ENCODE measurements at places on chromosomes 4 and X.

DNA sequence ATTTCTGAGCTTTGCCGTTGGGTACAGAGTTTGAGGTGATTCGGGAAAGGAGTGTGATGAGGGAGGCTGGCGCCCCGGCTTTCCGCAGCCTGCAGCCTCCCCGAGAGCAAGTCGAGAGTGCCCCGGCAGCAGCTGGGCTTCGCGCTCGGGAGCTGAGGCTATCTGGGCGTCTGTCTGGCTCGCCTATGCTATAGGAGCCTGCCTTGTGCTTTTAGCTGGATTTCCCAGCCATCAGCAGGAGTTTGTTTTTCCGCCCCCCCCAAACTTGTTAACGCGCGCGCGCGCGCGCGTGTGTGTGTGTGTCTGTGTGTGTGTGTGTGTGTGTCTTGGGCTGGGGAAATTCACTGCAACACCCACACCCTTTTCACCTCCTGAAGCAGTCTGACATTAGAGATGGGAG lies 765 bp upstream of the DGKK start:
- DNase-seq, result no peak

DNA sequence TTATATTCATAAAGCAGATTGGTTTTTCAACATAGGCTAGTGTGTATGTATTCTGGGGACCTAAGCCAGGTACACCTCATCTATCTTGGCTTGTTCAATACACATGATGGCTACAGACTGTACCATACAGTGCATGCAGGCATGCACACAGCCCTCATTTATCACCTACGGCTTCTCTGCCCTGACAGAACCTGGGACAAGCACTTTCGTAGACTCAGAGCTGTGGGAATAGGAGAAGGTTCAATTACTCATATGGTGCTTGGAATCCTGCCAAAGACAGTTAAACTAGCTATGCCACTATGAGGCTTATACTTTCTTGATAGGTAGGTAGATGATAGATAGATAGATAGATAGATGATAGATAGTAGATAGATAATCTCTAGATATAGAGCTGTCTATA lies 457.2 kb downstream of the GALNTL6 start:
- peak; percentile 72 for DNase-seq

GRCh38 chr4:148216866-148217814 lies 225.1 kb downstream of the NR3C2 start:
- no peak for DNase-seq

- no peak for DNase-seq
These were observed 112.6 kb downstream of the GABRA2 start for GRCh38 chr4:46277165-46277951.

GRCh38 chr4:156999175-156999517 lies 27.5 kb upstream of the PDGFC start:
- DNase-seq, result no peak

DNA sequence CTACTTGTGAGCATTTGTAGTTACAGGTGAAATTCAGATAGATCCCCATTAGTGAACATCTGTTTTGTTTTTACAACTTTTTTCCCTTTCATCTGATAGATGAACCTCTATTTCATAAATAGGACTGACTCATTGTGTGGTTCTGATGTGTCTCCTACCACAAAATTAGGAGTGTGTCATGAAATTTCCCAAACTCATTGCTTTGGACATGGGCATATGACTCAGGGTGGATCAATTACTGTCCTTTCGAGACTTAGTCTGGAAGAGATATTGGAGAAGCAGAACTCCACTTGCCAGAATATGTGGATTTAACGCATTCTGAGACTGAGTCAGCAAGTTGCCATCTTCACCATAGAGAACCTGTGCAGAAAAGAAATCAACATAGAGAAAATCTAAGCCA lies 53.5 kb upstream of the PCDH10 start:
- DNase-seq, result no peak

GRCh38 chr4:8832113-8832915 lies 39.3 kb downstream of the HMX1 start:
- no peak for DNase-seq

- DNase-seq, result no peak
These were observed 3.1 kb downstream of the BRWD3 start for GRCh38 chrX:80806557-80806956.

DNA sequence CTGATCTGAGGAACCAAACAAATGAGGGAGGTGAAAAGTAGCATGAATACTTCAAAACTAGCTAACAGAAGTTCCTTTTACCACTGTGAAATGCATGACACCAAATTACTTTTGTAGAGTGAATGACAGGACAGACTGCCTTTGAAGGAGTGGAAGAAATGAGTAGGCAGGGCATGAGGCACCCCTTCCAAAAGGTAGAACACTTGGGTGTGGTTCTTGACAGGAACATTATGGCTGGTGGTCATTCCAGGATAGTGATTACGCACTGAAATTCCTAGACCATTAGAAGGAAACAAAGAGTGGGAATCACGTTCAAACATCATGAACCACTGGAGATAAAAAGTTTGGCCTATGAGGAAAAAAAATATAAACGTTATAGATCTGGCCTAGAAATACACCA lies 4.9 kb downstream of the HUWE1 start:
- DNase-seq, result no peak

DNA sequence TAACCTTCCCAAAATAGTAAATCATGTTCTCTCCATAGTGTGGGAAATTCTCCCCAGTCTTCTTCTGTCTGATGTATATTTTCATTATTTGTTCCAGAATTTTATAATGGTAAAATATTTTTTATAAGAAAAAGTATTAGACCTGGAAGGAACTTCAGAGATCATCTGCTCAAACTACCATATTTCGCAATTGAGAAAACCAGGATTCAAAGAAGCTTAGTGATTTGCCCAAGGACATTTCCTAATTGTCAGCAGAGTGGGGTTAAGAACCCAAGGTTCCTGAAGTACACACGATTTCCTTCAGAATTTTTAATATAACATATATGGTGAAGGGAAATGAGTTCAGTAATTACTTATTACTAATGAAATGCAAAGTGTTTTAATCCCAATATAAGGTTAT lies 24.1 kb downstream of the OCIAD1 start:
- DNase-seq, result no peak

GRCh38 chr4:165394275-165394674 lies 15.5 kb downstream of the CPE start:
- DNase-seq, result no peak

- DNase-seq, result no peak
These were observed 34.5 kb downstream of the NIPAL1 start for GRCh38 chr4:48051078-48051477.

DNA sequence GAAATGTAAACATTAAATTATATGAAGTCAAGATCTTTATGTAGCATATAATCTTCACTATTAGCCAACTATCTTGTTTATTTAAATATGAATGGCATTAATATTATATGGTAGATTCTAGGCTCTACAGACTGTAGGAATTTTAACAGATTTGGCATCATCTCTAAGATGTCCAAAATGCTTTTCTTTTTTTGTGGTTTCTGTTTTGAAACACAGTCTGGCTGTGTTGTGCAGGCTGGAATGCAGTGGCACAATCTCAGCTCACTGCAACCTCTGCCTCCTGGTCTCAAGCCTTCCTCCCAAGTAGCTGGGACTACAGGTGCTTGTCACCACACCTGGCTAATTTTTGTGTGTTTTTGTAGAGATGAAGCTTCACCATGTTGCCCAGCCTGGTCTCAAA lies 76.2 kb downstream of the ELOVL6 start:
- no peak for DNase-seq

- DNase-seq, result no peak
These were observed 328.1 kb downstream of the DCTD start for GRCh38 chr4:182589100-182589499.

GRCh38 chr4:123662827-123663226 lies 266.2 kb downstream of the SPRY1 start:
- no peak for DNase-seq

- DNase-seq, result no peak
These were observed 4.2 kb upstream of the ERVMER34-1 start for GRCh38 chr4:52755426-52755825.

- DNase-seq, result no peak
These were observed 103.5 kb upstream of the OTUD4 start for GRCh38 chr4:145283909-145284308.

DNA sequence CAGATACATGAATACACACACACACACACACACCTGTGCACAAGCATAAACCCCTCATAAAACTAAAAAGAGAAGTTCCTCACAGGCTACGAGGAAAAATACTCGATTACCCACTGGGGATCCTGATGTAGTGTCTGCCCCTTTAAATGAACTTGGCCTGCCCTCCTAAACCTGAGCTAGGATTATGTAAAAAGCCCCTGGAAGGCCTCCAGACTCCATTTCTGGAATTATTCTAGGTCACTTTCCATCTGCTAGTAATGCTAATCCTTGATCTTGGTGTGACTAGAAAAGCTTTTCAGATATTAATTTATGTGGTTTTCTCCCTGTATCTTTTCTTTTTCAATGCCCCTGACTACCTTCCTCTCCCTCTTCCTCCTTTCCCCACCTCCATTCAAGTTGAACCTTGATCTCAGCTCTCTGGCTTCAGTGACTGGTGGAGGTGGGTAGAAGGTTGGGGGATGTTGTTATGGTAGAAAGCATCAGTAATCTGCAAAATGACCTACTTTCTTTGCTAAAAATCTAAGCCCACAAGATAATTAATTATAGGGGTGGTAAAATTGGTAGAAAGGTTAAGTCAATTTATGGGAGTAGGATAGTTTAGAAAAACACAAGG lies 25.5 kb upstream of the ZNF330 start:
- DNase-seq, result no peak

DNA sequence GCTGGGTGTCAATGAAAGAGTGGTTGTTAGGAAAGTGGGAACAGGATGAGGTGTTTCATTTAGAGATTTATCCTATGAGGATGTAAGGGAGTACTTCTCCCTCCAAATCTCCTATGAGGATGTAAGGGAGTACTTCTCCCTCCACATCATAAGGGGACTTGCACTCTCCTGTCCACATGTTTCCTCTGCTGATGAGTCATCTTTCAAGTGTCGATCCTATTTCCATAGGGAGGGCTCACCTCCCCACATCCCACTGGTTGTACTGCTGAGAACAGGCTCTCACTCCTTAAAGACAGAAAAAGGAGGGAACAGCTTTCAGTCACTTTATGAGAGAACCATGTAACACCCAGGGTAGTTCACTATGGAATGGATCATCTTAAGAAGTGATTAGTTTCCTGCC lies 65.0 kb downstream of the INPP4B start:
- no peak for DNase-seq

GRCh38 chr4:67983333-67983732 lies 20.0 kb upstream of the TMPRSS11A start:
- DNase-seq, result no peak

- DNase-seq, result no peak
These were observed 71.0 kb downstream of the SNCA start for GRCh38 chr4:89765966-89766365.

DNA sequence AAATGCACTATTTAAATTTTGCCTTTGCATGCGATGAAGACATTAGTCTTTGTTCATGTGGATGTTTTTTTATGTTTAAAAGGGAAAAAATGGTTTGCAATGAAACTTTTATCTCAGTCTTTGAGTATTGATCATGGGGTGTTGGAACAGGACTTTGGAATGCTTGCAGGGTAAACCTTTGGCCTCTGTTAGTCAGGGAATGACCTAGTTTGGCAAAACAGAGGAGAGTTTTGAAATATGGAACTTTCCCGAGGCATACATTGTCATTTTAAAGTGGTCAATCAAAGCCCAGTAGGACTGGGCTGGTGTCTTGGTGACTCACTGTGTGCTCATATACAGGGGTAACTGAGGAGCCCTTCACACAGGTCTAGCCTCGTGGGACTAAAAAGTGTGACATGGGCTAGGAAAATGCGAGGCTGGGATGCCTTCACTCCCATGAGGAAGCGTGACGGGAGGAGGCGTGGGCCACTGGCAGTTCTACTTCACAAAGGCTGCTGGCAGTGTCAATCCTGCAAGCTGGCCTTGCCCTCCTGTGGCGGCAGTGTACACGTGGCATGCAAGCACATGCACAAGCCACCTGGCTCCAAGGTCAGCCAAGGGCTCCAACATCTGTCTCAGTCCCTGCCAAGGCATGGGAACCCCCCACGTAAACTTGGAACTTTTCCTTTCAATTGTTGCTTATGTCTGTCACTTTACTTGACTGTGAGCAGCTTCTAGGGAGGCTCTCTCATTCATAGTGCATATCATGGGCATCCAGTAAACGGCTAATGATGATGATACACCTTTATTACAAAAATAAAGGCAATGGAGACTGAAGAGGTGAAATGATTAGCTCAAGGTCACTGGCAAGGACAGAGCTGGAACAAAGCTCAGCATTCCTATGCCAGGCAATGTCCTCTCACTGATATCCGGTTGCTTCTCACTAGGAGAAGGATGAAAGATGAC lies 5.2 kb upstream of the F11 start:
- no peak for DNase-seq

- DNase-seq, result no peak
These were observed 95.4 kb upstream of the MYOZ2 start for GRCh38 chr4:119040261-119040660.

GRCh38 chr4:71429106-71429505 lies 90.3 kb downstream of the SLC4A4 start:
- no peak for DNase-seq

GRCh38 chr4:139841464-139842195 lies 176.0 kb downstream of the MGST2 start:
- DNase-seq, result peak; percentile 30

Measured in NCI-H1436 treated with DMSO at 0.1 percent for 48 hours (cell line).